ENCODE measurements at places on chromosomes 7 and 10. TPM values are rescaled to one million over a fixed set of nuclear protein-coding genes. Genes with fewer than 3 reads are reported as not detected.

The TMEM236 gene
- total RNA-seq, result 0.51 TPM

The RNF133 gene
- total RNA-seq, result 0.38 TPM

The R3HCC1L gene
- total RNA-seq, result 5.9 TPM

The FBH1 gene
- 78.1 TPM for total RNA-seq

The KAZALD1 gene
- total RNA-seq, result 4.8 TPM

The ZYX gene
- 75.9 TPM for total RNA-seq

The HOXA3 gene
- not detected for total RNA-seq

The CCDC172 gene
- total RNA-seq, result not detected

The ZNF365 gene
- total RNA-seq, result not detected

GRCh38 chr7:45241339-45242109 lies 83.9 kb downstream of the RAMP3 start:
- DNase-seq, result no peak

- DNase-seq, result no peak
Observed at GRCh38 chr7:52794621-52795020, 240.8 kb upstream of the POM121L12 start.

DNA sequence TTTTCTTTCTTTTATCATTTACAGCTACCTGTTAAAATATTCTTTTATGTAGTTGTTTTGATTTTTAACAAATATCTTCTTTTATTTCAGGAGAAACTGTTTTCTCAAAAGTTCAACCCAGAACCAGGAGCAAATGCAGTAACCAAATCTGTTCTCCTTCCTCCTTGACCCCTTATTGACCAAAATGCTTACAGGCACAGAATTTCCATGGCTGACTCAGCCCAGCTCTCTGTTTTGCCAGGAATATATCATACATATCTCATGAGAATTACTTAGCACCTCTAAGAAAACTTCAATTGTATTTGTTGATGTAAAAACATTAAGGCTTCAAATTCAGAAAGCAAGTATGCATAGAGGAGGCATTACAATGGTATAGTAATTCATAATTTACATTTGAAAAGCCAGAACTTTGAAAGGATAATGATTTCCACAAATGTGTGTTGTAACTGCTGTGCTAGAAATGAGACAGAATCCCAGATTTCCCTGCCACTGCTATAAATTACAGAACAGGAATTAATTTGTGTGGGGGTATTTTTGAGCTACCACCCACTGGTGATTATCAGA lies 2.2 kb downstream of the GSAP start:
- DNase-seq, result no peak

- no peak for DNase-seq
Observed at GRCh38 chr10:62027841-62028501, 126.5 kb downstream of the ARID5B start.

- peak; percentile 68 for DNase-seq
Observed at GRCh38 chr7:584122-584465, 64.4 kb upstream of the PDGFA start.

- DNase-seq, result no peak
Observed at GRCh38 chr7:49791088-49791741, 17.8 kb downstream of the VWC2 start.

DNA sequence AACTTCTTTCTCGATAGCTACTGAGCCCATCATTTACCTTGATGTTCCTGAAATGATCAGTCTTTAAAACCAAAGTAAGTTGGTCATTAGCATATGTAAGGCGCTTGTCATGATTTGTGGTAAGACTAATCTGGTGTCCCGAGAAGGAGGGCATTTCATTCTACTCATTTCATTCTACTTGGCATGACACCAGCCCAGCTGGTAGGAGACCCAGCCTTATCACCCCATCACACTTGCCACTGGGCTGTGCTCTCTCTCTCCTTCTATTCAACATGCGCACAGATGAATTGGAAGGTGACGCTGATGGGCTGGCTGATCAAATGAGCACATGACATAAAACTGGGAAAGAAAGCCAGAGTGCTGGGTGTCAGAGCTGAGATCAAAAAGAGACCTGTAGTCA lies 65.7 kb downstream of the CRTAC1 start:
- DNase-seq, result no peak

DNA sequence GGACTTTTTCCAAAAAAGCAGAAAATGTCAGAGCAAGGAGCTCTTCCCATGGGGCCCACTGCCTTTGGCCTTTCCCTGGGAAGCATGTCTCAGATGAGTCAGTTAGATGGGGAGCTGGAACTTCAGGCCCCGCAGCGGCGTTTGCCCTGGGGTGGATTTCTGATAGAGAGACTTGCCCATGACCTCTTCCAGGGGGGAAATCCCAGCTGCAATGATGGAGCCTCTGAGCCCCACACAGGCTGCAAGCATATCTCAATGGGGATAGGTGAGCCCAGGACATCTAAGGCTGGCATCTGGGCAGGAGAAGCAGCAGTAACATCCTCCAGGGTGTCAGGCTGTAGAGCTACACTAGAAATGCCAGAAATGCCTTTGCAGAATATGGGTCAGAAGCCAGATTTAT lies 269.2 kb upstream of the TCERG1L start:
- DNase-seq, result no peak

DNA sequence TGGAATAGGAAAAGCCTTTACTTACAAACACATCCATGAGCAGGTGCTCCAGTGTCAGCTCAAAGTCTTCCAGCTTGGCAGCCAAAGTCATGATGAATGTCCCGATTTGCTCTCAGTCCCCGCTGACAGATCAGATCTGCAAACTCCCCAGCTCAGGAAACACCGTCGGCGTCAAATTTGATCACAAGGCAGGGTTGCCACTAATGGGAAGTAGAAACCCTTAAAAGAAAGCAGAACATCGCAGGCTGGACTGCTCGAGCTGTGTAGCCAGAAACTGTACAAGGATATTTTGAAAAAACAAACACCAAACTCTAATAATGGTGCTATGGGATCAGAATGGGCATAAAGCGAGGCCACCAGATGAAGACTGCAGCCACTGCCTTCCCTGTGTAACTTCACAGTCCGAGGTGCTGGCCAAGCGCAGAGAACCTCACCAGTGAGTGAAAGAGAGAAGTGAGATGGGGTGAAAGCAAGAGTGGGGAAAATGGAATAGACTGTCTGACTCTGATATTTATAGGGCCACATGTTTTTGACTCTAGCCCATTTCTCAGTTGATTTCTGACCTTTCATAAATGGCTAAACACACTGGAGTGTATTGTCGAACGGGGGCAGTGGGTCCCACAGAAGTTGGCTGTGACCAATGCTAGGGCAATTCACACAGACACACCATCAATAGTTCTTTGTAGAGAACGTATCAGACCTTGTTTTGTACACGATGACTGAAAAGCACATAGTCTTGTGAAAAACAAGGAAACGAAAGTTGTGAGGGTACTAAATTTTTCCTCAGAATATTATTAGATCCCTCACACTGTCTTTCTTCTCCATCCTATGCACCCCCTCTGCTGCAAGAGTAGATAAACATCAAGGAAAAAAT lies 306.2 kb downstream of the FRMD4A start:
- DNase-seq, result no peak

DNA sequence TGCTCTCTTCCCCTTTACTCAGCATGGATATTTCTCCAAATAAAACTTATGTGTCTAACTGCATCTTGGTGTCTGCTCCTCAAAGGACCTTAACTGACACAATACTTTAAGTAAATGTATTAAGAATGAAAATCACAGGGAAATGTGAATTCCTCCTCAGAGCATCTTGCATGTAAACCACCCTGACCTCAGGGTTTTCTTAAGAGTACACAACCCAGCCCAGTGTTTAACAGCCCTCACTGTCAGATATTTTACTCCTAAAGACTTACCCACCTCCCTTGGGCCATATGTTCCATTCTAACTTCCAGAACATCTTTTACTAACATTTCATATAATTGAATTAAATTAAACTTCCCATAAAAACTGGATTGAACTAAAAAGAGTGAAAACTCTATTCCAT lies 315.3 kb downstream of the HPSE2 start:
- no peak for DNase-seq

DNA sequence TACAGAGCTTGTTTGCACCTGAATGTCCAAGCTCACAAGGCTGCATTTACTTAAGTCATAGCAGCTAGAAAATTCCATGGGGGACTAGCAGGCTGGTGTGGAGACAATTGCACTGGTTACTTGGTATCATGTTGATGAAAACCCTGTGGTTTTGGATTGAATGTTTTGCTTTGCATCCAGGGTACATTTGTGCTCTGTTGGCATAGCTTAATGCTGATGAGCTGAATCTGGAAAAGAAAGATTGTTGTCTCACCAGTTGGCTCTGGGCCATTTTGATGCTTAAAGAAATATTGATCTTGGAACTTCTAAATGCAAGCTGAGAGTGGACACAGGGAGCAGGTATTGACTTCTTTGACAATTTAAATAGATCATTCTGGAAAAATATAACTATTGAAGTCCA lies 122.5 kb upstream of the MBL2 start:
- no peak for DNase-seq

GRCh38 chr10:104441329-104442000 lies 87.8 kb downstream of the CFAP58 start:
- no peak for DNase-seq

- DNase-seq, result no peak
Observed at GRCh38 chr7:134723892-134724291, 55.5 kb upstream of the CALD1 start.

DNA sequence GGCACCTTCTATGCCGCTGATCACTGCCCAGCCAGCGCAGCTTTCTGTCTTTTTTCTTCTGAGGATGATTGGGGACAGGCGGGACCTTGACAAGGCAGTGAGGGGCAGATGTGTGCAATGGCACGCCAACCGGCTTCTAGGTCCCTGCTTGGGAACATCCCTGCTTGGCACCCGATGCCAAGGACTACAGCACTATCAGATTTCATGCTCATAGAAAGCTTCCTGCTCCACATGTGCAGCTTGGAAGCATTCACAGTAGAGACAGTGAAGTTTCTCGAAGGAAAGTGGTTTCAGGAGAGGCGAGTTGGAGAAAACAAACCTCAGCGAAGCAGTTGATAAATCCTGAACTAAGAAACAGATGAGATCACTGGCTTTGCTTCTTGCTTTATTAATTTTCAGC lies 267.5 kb upstream of the HABP2 start:
- no peak for DNase-seq

DNA sequence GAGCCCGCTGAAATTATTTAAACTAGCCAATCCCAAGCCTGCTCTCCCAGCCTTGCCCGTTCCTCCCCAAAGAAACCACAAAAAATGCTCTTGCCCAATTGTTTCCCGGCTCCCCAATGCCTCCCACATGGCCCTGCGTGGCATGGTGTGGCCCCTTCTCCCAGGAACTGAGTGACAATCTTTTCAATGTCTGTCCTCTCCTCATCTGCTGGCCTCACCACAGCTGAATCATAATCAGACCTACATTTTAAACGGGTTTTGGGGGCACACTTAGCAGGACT lies 201.5 kb downstream of the PRPF18 start:
- no peak for DNase-seq

GRCh38 chr10:11344550-11344949 lies 266.9 kb downstream of the USP6NL start:
- DNase-seq, result no peak

DNA sequence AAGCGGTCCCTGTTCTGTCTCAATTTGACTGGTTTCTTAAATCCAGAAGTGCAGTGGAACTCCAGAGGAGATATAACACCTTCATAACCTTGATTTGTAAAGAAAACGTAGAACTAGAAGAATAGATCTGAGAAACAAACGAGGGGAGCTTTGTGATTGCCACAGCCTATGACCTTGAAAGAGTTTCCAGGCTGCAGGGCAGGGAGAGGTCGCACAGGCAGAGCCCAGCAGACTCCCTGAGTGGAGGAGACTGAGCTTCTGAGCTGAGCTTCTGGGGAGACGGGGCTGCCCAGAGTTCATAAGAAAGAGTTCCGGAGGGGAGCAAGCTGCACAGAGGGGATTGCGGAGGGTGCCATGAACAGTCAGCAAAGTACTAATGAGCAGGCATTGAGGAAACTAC lies 57.8 kb downstream of the FAM185A start:
- no peak for DNase-seq

DNA sequence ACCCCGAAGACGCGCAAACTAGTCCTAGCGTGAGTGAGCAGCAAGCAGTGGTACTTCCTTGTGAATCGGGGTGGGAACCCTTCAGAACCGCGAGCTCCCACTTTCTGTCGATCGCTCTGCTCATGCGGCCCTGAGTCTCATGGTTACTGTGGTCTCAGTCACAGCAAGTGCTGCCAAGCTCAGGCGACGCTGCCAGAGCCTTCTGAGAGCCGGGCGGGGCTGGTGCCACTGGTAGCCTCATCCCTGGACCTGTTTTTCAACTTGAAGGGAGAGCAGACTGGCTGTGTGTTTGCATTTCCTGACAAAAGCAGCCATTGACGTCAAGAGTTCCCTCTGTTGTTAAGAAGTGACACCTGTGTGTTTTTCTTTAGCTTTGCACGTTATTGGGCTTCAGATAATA lies 32.9 kb upstream of the BHLHA15 start:
- DNase-seq, result peak; percentile 84

- no peak for DNase-seq
Observed at GRCh38 chr7:128852537-128853254, 10.0 kb upstream of the ATP6V1F start.

DNA sequence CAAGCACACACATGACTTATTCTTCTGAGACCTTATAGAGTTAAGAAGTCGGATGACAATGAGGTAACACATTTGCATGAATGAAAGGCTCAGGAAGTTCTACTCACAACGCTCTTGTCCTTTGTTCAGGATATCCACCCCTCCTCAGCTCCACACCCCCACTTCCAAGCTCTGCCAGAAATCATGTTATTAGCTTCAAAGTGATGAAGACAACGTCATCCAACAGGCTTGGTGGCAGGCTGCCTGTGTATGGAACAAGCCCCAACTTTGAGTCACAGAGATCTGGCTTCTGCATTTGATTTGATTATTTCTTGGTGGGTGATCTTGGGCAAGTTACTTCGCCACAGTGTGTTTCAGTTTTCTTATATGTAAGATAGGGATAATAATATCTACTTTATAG lies 12.4 kb upstream of the BMPER start:
- no peak for DNase-seq

DNA sequence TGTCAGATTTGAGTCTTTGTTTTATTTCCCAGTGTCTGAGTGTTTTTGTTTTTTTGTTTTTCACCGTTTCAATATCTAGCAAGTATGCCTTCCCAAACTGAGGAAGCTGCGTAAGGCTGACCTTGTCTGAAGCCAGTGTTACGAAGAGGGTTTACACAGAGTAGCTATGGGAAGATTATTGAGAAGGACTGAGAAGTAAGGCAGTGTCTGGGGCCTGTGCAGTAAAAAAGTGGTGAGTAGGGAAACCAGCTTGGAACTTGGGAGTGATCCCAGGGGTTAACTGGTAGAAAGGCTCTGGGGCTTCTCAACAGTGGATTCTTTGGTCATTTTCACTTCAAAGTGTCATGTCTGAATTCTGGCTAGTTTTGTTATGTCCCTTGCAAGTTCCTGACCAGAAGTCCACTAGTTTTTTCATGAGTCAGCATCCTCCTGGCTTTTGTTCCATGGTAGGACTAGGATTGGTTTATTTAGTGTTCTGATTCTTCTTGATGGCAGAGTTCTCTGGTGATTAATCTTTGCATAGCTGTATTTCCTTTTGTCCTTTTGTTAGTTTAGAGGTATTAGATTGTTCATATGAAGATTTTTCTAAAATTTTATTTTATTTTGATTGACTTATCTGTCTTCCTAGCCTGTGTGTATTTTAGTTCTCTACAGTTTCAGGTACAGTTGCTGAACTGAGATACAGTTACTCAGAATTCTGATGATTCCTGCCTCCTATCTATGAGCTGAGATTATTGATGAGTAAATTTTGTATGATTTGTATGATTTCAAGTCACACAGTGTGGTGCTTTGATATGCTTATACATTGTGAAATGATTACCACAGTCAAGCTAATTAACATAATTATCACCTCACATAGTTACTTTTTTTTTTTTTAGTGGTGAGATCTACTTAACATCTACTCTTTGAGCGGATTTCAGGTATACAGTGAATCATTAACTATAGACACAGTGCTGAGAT lies 19.0 kb downstream of the GARS1 start:
- DNase-seq, result no peak

All from Right ventricle myocardium inferior (tissue), 1 donor.